Stimulated activated CD4-positive, alpha-beta T cell treated with anti-CD3 and anti-CD28 coated beads, Interleukin-1b, Interleukin-23, amount 100 ng/mL, for 24 hours (primary cell): ENCODE measurements at places on chromosomes 13 and 19.
A peak's percentile ranks its signal among the peaks of the same experiment; 100 is the strongest.

- no peak for DNase-seq
Measured at GRCh38 chr13:24184265-24184841, 23.8 kb downstream of the SPATA13 start.

- no peak for DNase-seq
Measured at GRCh38 chr13:97319113-97319720, 97.1 kb downstream of the MBNL2 start.

DNA sequence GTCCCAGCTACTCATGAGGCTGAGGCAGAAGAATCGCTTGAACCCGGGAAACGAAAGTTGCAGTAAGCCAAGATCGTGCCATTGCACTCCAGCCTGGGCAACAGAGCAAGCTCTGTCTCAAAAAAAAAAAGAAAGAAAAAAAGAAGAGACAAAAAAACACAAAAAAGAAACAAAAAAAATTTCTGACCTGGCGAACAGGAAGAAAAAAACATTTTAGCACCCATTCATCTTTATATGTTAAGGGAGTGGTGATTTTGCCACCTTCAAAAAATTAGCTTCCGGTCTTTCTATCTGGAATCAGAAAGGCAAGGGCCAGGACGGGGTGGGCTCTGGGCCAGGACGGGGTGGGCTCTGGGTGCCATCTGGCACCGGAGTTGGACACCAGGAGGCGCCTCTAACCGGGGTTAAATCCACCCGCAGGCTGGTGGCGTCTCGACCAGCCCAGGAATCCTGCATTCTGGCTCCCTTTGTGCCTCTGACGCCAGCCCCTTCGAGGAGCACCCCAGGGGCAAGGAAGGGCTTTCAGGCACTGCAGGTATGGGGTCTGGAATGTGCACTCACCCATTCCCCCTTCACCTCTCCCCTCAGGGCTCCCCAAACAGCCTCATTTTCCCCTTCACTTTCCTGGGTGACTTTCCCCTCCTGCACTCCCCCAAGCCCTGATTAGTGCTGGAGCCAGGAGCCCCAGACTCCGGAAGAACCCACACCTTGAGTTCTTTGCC is 10.4 kb upstream of the ZSWIM4 start:
- peak; percentile 49 for DNase-seq

- no peak for DNase-seq
Measured at GRCh38 chr13:94481941-94482340, 2.5 kb upstream of the DCT start.

GRCh38 chr13:91817250-91817649 is 418.8 kb downstream of the GPC5 start:
- no peak for DNase-seq
